Stimulated activated CD4-positive, alpha-beta T cell treated with anti-CD3 and anti-CD28 coated beads, Interleukin-12 subunit alpha, Interleukin-12 subunit beta, amount 100 ng/mL, for 24 hours (primary cell): ENCODE measurements at places on chromosomes 6 and 20.
A peak's percentile ranks its signal among the peaks of the same experiment; 100 is the strongest.

GRCh38 chr20:53413186-53413631, 180.4 kb downstream of the ZNF217 start:
- DNase-seq, result peak; percentile 20

DNA sequence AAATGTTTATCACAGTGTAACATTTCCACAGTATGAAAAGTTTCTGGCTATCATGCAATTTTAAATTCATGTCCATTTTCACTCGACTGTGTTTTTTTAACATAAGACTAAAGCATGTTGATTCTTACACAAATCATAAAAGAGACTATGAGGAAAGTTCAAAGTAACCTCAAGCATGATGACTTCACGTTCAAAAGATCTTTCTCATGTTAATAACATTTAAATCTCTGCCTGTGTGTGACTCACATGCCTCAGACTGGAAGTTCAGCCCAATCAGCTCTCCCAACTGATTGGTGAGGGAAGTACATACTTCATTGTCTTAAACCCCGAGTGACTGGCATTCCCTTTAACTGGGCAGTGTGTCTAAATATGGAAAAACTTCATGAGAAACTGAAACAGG, 37.4 kb downstream of the ATXN1 start:
- DNase-seq, result no peak

GRCh38 chr6:89952686-89953085, 58.4 kb downstream of the GJA10 start:
- no peak for DNase-seq

DNA sequence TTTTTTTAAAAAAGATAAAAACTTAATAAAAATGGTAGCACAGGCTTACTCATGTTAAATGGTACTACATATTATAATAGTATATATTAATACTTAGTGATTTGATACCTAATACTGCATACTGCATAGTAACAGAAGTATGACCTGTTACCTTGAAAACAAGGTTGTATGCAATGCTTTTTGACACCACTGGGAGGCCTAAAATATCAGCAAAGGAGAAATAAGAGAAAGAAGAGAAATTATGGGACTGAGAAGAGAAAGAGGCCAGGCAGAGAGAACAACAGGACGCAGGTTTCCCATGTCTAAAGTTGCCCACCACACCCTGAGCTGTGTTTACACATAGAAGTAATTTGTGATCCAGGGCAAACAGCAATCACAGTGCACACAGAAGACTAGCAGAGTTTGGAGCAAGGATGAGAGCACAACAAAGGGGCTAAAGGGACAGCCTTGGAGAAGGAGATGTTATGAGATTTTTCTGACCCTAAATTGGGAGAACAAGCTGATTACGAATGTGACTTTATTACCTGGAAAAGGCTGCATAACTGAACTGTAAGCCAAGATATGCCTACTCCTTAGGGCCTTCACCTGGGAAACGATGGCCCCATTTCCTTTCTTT, 73.2 kb downstream of the ROS1 start:
- no peak for DNase-seq
